ENCODE measurements at places on chromosomes 2 and 18. TPM values are rescaled to one million over a fixed set of nuclear protein-coding genes. Genes with fewer than 3 reads are reported as not detected.

GRCh38 chr2:233082222-233082930, 22.2 kb downstream of the INPP5D start:
- no peak for ATAC-seq

GRCh38 chr2:58842501-58843155, 601.5 kb upstream of the FANCL start:
- ATAC-seq: no peak

DNA sequence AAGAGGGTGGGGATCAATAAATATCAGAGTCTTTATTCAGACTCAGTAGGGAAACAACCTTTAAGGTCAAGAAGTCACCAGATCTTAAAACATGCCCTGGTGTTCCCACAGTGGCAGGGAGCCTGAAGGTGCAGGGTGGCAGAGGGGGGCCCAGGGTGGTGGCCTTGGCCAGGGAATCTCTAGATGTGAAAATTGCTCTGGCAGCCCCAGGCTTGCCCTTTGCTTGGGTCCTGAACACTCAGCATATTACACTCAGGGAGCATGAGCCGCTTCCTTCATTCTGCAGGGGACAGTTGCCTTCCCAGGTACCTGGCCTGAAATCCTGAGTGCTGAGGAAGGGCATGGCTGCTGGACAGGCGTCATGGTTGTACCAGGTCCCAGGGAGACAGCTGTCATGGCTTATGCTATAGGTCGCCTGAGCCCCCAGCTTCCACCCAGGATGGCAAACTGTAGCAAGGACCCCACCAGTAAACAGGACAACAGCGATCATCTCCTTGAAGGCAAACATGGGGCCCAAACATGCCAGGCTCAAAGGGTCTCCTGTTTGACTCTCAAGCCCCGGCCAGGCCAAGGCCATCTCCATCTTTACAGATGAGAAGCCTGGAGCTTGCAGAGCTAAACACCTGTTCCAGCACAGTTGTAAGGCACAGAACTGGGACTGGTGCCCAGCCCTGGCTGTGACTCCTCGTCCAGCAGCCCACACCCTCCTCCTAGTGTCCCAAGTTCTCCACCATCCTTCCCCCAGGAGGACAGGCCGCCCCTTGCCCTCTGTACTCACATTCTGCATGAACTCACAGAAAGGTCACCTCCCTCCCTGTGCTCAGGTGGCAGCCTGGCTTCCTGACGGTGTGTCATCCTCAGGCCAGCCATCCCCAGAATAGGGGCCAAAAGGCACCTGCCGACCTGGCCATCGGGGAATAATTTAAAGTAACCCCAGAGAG, 14.6 kb downstream of the ABCG8 start:
- no peak for ATAC-seq

GRCh38 chr2:11738589-11739436, 7.6 kb upstream of the LPIN1 start:
- ATAC-seq: peak; percentile 48

DNA sequence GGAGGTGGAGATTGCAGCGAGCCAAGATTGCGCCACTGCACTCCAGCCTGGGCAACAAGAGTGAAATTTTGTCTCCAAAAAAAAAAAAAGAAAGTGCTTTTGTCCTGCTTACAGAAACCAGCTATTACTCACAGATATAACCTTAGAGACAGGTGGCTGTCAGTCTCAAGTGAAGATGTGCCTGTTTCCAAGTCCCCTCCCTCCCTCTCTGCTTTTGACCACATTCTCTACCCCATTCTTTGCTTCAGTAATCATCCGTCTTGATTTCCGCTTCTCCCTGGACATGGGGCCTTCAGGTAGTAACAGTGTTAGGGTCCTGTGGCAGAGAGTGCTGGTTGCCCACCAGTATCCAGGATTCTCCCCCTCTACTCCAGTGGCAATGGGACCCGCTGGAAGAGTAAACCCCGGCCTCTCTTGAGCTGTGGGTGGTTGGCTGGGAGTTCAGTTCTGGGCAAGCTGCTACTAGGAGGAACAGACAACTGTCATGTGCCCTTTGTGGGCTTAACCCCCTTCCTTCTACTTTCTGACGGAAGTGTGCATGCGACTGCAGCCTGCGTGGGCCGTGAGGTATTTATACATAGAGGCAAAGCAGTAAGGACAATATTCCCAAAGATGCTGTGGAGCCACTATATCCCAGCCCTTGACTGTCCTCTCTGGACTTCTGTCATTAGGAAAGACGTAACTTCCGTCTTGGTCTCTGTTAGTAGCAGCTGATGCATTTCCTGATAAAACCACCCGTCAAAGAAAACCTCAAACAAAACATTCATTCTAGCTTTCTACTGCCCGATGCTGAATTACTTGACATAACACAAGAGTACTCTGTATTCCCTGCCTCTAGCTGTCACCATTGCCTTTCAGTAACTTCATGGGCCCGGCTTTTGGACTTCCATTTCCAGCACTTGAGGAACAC, 17.8 kb downstream of the PDCL3 start:
- peak; percentile 59 for ATAC-seq

GRCh38 chr2:106943468-106944200, 57.7 kb upstream of the ST6GAL2 start:
- no peak for ATAC-seq

DNA sequence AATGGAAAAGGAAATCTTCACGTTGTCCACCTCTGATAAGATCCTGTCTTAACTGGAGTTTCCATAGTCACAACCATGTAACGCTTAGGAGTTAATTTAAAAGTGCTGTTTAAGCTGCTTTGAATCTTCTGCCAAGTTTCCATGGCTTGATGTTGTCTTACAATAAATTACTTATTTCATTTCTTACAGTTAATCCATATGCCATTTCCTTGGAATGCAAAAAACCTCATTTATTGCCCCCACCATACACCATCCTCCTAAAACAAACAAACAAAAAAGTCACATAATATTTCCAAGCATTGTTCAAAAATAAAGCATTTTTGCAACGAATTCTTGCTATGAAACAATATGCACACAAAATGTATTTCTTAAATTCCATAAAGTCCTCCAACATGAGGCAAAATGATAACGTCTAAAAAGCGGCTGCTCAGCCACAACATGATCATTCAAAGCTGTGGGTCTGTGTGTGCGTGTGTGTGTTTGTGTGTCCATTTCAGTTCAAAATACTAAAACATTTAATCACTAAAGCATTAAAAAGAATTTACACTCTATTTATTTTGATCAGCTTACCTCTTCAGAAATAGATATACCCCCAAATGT, 46.8 kb upstream of the PXDN start:
- ATAC-seq: no peak

- no peak for ATAC-seq
Observed at GRCh38 chr2:23410596-23410995, 25.6 kb downstream of the KLHL29 start.

GRCh38 chr2:54808661-54809060, 85.2 kb downstream of the EML6 start:
- ATAC-seq: no peak

DNA sequence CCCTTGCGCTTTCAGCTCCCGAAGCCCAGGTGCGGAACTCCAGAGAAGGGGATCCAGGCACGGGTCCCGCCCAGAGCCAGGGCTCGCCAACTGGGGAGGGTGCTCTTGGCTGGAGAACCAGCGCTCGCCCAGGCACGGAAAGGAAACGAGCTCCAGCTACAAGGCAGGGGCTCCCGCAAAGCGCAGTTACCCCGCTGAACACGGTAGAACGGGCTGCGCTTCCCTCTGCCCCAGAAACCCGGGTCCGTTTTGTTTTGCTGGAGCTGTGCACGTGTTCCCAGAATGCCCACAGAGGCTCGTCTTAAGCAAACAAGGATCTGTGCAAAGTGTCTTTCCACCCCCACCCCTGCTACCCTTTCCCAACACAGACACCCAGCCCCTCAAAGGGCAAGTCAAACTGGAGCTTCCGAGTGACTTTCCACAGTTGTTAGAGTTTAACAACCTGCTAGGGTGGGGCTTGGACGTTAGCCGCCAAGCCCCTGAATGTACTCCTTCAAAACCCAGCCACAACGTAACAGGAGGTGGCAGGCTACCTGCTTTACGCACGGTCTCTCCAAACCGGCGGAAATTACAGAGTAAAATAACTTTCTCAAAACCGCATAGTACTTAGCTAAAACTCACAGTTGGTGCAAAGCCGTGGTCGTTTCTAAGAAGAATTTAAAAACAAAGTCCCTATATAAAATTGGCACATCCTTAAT, 775 bp downstream of the RNF125 start:
- ATAC-seq: peak; percentile 35

DNA sequence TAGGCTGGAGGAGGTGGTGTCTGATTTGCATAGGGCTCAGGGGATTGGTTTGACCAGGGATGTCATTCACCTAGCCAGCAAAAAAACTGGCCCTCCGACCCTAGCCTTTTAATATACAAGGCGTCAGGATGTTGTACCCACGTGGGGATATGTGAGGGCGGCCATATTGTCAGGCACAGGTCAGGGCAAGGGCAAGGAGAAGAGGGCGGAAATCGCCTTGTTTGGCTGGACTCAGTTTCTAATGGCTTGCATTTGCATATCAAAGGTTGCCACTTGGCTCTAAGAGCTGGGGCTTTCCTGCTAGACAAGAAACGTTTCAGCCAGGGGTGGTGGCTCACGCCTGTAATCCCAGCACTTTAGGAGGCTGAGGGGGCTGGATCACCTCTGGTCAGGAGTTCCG, 24.9 kb upstream of the PDCL3 start:
- ATAC-seq: no peak

- no peak for ATAC-seq
Observed at GRCh38 chr2:189267925-189268579, 88.5 kb upstream of the COL5A2 start.

DNA sequence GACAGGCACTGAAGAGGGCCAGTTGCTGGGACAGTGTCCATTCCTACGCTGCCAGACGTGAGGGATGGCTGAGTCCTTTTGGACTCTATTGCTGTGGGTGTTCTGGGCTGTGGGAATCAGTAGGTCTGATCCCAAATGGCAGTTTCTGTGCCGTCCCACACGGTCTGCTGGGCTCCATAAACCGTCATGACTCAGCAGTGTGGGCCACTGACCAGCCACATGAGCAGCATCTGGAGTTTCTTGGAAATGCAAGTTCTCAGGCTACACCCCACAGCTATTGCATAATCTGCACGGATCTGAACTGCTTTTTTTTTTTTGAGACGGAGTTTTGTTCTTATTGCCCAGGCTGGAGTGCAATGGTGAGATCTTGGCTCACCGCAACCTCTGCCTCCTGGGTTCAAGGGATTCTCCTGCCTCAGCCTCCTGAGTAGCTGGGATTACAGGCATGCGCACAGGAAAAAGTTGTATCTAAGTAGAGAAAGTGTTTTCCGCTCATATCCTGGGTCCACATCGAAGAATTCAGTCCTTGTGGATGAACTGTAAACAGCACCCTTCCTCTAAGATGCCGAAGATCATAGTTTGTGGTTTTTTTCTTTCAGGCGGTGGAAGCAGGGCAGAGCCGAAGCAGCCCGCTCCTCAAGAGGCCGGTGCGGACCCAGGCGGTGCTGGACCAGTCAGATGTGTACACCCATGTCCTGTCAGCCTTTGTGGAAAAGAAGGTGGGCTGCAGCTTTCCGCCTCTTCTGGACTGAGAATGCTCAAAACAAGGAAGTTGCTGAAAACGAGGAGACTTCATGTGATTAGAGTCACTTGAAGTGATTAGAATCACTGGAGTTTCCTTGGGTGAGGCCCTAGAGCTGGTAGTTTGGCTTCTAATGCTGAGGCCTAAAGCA, 25.5 kb downstream of the RMC1 start:
- ATAC-seq: peak; percentile 35

DNA sequence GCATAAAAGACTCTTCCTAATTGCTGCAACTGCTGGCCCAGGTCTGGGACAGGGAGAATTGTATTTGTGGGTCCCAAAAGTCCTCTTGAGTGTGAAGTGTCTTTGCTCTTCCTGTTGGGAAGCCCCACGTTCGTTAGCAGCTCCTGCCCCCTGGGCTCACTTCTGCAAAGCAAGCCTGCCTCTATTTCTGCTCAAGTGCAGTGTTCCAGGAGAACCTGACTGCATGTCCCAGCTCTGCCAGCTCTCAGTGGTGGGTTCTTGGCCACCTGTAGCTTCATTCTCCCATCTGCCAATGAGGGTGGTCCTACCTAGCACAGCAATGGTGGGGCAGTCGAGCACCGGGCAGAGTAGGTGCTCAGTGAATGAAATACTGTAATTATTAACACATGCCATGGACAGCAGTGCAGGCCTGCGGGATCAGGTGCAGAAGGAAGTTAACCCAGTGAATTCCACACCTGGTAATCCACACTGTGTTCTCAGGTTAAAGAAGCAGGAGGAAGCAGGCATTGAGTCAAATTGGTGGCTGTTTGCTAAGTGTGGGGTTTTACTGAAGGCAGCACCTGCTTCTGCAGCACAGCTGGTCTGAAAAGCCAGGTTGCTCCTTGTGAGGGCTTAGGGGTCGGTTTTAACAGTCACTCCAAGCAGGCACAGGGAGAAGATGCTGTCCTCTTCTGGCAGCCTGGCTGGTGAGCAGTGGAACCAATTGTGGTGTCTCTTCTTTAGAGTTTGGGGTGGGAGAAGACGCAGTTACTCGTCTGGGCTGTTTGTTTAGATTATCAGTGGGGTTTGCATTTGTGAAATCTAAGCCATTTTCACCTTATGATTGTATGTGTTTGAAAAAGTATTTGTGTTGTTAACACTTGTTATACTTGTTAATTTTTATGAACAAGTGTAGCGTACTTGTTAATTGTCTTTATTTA, 54.3 kb downstream of the DGKD start:
- ATAC-seq: no peak

- ATAC-seq: peak; percentile 76
Observed at GRCh38 chr18:74081966-74082741, 65.5 kb downstream of the FBXO15 start.

GRCh38 chr2:152078662-152079061, 20.2 kb downstream of the CACNB4 start:
- no peak for ATAC-seq

GRCh38 chr2:170973492-170974303, 44.6 kb downstream of the GORASP2 start:
- peak; percentile 95 for ATAC-seq

- ATAC-seq: no peak
Observed at GRCh38 chr2:236236559-236237452, 27.4 kb downstream of the ASB18 start.

- no peak for ATAC-seq
Observed at GRCh38 chr2:9113916-9114315, 92.7 kb upstream of the ASAP2 start.

DNA sequence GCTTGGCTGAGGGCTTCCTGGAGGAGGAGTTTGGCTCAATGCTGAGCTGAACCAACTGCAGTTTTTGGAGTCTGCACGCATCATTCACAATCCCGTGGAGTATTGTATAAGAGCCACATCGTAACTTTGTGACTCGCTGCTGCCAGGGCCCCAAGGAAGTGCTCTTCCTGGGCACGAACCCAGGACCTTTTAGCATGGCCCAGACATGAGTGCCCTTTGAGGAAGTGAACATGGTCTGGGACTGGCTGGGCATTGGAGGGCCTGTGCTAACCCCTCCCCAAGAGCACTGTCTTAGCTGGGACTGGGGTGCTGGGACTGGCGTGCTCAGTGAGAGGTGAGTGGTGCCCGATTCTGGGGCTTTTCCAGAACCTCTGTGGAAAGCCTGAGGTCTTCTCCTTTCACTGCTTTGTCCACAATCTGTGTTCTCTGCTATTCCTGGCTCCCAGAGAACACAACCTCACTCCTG, 88.6 kb downstream of the LIPG start:
- peak; percentile 35 for ATAC-seq

The GALNT13 gene
- 0.04 TPM for total RNA-seq

The SP140 gene
- 0.96 TPM for total RNA-seq

The SELENOI gene
- 32.1 TPM for total RNA-seq

The NPPC gene
- total RNA-seq: 2.1 TPM

The C1QL2 gene
- not detected for total RNA-seq

The LYPD6 gene
- 0.96 TPM for total RNA-seq

The AFG3L2 gene
- 43.1 TPM for total RNA-seq

The KCNK3 gene
- total RNA-seq: 0.44 TPM

The TSN gene
- 38.7 TPM for total RNA-seq

Data from esophagus mucosa (tissue), 1 donor.